ENCODE measurements at places on chromosomes 2 and 18. TPM values are rescaled to one million over a fixed set of nuclear protein-coding genes. Genes with fewer than 3 reads are reported as not detected.

Gene ITM2C
- 38.7 TPM for total RNA-seq

Gene RNF144A
- total RNA-seq, result 42.7 TPM

Gene NABP1
- total RNA-seq, result 38.0 TPM

Gene YWHAQ
- 113 TPM for total RNA-seq

- no peak overlapping the region for H3K27ac ChIP-seq
- H3K27me3 ChIP-seq, result peaks cover 5% of the 10 kb centered on the region
- H3K4me1 ChIP-seq, result peaks cover 11% of the 10 kb centered on the region
- no peak overlapping the region for H3K4me3 ChIP-seq
- H3K36me3 ChIP-seq, result no peaks in the 10 kb centered on the region
These were observed 13.5 kb upstream of the CUL3 start for GRCh38 chr2:224598678-224599077.

- H3K36me3 ChIP-seq, result no peaks in the 10 kb centered on the region
- H3K4me1 ChIP-seq, result no peaks in the 10 kb centered on the region
- no peak overlapping the region for H3K4me3 ChIP-seq
- no peak for DNase-seq
These were observed 249.8 kb upstream of the RAB6C start for GRCh38 chr2:129729646-129730045.

- no peaks in the 10 kb centered on the region for H3K27me3 ChIP-seq
- peaks cover 56% of the 10 kb centered on the region for H3K4me1 ChIP-seq
- no peaks in the 10 kb centered on the region for H3K36me3 ChIP-seq
- H3K4me3 ChIP-seq, result no peak overlapping the region
- peak overlapping the region; percentile 49 for H3K27ac ChIP-seq
These were observed 50.6 kb downstream of the STK39 start for GRCh38 chr2:168196764-168197180.

- DNase-seq, result no peak
- H3K27ac ChIP-seq, result no peak overlapping the region
- H3K27me3 ChIP-seq, result peaks cover 48% of the 10 kb centered on the region
- H3K36me3 ChIP-seq, result peaks cover 3% of the 10 kb centered on the region
These were observed 1.8 kb downstream of the DCC start for GRCh38 chr18:52341608-52342381.

- H3K27me3 ChIP-seq, result no peaks in the 10 kb centered on the region
- H3K27ac ChIP-seq, result peak overlapping the region; percentile 84
- DNase-seq, result peak; percentile 26
- no peaks in the 10 kb centered on the region for H3K36me3 ChIP-seq
- H3K4me3 ChIP-seq, result peak overlapping the region; percentile 71
- peaks cover 72% of the 10 kb centered on the region for H3K4me1 ChIP-seq
These were observed 85.3 kb downstream of the CDC42EP3 start for GRCh38 chr2:37585982-37586621.

- no peak for DNase-seq
- H3K4me3 ChIP-seq, result no peak overlapping the region
- no peaks in the 10 kb centered on the region for H3K27me3 ChIP-seq
- peaks cover 17% of the 10 kb centered on the region for H3K36me3 ChIP-seq
- H3K27ac ChIP-seq, result no peak overlapping the region
These were observed 309.7 kb downstream of the OSR1 start for GRCh38 chr2:19048593-19049266.

DNA sequence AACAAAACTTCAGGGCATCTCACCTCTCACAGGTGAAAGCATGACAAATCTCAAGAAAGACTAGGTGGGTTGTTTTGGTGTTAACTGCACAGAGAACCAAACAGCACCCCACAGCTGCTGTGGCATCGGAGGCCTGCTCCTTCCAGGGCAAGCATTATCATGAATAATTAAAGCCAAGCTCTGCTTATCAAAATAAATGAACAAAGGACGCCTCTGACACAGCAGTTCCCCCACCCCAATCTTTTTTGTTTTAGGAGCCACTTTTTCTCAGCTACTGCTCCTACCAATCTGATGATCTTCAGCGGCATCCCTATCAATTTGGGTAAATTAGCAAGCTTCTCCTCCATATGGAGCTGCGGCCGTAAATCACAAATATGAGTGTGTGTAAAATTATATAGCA lies 58.6 kb downstream of the KLF7 start:
- peaks cover 72% of the 10 kb centered on the region for H3K4me1 ChIP-seq
- H3K4me3 ChIP-seq, result no peak overlapping the region
- no peak for DNase-seq
- H3K27ac ChIP-seq, result peak overlapping the region; percentile 57
- H3K27me3 ChIP-seq, result no peaks in the 10 kb centered on the region
- H3K36me3 ChIP-seq, result peaks cover 48% of the 10 kb centered on the region

Data from naive thymus-derived CD8-positive, alpha-beta T cell (primary cell).